ENCODE measurements at places on chromosomes 4 and X.

DNA sequence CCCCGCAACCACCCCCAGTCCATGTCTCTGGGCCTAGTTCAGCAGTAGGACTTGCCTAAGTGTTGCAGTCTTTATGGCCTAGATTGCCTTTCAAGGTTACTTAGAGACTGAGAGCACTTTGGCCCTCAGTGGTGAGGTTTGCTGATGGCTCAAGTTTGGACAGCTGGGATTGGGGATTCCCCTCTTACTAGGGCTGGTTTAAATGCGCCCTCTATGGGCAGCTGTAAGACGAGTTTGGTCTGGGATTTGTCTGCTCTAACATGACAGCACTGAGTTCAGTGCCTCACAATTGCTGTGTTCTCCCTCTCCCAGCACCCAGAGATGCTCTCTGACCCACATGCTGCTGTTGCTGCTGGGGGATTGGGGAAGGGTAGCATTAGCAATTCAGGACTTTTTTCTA is 23.1 kb downstream of the DACH2 start:
- DNase-seq = no peak

DNA sequence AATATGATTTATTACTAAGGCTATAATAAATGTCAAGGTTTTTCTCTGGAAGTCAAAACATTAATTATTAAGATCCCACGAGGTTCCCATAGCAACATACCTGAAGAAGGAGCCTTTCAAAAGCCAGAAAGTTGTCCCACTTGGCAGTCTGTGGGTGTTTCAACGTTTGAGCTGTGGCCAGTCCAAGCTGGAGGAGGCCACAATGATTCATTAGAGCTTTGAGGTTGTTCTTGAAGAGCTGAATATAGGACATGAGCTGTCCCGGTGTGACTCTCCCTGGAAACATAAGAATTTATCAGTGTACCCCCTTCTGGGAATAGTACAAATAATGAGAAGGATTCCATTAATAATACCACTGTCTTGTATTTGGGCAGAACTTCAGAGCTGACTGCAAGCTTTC is 92.1 kb downstream of the SCFD2 start:
- DNase-seq = no peak

- DNase-seq = no peak
Measured at GRCh38 chr4:19402581-19403065, 849.1 kb upstream of the SLIT2 start.

DNA sequence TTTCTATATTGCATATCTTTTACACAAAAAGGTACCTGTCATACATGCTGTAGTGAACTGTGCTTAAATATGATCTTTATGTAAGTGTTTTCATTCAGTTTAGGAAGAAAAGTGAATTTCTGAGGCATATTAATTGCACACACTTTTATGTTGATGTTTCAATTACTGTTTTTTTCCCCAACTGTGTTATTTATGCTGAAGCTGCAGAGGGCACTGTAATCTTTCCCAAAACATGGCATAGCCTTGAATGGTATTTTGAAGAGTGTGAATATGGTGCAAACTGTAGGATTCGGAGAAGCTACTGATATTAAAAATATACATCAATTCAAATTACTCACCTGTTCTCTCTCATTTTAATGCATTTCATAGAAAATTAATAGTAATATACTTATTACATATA is 6.0 kb upstream of the CENPE start:
- no peak for DNase-seq

- DNase-seq = no peak
Measured at GRCh38 chrX:40471965-40472648, 108.7 kb upstream of the ATP6AP2 start.

GRCh38 chr4:152115118-152115517 is 354.3 kb upstream of the GATB start:
- DNase-seq = no peak

- DNase-seq = no peak
Measured at GRCh38 chrX:140389331-140389730, 115.5 kb downstream of the SOX3 start.

DNA sequence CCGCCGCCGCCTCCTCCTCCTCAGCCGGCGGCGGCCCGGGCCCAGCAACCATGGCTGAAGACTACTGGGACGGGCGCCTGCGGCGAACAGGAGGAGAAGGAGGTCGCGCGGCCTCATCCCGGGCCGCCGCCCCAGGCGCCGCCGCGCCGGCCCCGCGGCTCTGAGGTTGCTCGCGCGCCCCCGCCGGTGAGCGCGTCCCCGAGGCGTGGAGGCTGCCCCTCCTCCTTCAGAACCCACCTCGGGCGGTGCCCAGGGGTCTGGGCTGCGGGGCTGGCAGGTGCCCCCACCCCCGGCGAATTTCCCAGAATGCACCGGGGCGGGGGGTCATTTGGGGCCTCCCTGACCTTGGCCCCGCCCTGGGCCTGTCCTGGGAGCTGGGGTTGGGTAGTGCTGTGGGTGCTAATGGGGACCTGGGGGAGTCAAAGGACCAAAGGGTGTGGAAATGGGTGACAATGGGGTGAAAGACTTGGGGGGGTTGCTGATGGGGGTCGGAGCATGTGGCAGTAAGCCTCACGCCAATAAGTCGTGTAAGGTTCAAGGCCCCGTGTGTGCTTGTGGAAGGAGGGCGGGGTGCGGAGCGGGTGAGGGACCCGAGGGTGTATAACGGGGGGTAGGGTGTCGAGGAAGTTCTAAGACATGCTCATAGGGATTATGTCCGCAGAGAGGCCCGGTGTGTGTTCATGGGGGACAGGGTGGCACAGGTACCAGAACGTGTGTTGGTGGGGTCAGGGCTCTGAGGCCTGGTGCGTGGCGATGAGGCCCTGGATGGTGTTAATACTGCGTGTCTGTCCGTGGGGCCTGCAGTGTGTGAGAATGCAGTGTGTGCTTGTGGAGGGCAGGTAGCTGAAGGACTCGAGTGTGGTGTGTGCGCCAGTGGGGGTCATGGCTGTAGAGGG is 687 bp downstream of the CDK16 start:
- no peak for DNase-seq

GRCh38 chr4:94516067-94516466 is 64.3 kb downstream of the PDLIM5 start:
- no peak for DNase-seq

GRCh38 chr4:165288639-165289422 is 38.6 kb upstream of the MSMO1 start:
- DNase-seq = no peak

GRCh38 chr4:138588501-138588900 is 346.4 kb upstream of the SLC7A11 start:
- no peak for DNase-seq

DNA sequence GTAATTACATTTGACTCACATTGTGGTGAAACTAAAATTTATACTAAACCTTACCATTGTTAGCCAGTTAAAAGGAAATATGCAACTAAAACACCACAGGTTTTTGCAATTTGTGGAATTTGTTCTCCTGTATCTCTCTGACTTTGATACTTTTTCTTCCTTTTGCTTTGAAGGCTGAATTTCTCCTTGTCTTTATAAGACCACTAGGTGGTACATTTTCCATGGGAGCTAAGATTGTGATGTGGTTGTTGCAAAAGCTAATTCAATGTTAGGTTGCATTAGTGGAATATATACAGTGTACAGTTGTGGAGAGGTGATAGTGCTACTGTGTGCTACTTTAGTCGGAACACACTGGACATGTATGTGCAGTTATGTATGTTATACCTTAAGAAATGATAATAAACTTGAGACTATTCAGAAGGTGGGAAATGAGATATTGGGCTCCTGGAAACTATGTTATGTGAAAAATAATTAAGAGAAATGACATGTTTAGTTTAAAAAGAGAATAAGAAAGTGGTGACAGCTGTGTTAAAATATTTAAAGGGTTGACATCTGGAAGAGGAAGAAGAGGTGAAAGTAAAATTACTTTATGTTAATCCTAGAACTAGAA is 70.3 kb downstream of the ARL9 start:
- no peak for DNase-seq

DNA sequence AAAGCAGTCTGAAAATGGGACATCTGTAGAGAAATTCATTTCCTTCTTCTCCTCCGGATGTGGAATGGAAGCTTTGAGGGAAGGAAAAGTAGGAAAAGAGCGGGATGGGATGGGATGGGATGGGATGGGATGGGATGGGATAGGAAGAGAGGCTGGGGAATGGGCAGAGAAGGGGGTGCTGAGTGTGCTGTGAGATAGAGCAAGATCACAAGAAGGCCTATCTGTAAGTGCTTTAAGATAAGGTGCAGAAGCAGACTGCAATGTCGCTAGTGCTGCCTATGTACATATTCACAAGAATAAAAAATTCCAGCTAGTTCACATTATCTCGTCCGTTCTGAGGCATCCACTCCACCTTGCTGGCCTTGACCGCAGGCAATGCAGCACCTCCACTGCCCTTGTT is 86.2 kb downstream of the IRF2 start:
- DNase-seq = no peak

DNA sequence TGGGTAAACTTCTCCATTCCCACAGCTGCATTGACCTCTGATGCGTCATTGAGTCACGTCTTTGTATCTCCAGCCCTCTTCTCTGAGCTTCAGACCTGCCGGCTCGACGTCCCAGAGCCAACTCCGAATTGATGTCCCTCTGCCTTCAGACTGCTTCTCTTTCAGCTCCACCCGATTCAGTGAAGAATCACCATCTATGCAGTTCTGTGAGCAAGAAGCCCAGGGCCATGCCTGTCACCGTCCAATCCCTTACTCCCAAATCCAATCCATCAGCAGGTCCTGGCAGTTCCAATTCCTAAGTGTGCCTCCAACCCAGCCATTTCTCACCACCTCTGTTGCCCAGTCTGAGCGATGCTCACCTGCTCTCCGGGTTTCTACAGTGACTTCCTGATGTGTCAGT is 70.7 kb downstream of the ENPP6 start:
- DNase-seq = no peak

All from stimulated activated CD8-positive, alpha-beta memory T cell treated with anti-CD3 and anti-CD28 coated beads, Interleukin-4, amount 100 ng/mL, for 4 hours (primary cell).